CD4-positive, alpha-beta T cell treated with Interleukin-21 for 1 hour (primary cell): ENCODE measurements at places on chromosomes 6 and 20.

DNA sequence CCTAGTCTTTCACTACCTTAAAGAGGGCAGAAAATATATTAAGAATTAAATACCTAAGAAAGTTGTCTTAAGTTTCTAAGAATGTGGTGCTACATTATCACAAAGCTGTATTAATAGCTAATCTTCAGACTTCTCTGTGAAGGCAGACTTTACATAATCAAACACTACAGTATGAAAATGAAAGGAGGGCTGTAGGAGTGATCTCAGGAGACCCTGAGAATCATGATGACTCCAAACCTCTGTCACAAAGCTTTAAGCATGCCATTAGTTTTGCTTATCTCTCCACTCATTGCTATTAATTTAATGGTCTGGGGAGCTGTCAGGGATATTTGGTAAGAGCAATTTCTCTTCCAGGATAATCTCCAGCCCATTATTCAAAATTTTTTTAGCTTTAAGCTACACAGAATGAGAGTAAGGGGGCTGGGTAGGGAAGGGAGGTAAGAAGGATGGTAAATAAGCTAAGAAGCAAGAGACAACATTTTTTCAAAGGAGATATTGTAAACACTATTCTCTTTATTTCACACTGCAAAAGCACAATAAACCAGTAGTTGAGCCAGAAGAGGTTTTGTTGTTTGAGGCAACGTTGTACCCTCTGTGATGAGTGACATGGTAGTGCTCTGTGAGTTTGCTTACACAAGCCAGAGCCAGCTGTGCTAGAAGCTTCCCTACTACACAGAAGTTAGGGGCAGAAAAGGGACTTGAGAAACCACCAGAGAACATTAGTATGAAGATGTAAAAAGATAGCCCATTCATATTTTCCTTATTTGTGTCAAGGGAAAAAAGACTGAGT, 258.8 kb downstream of the GMDS start:
- DNase-seq = no peak

- no peak for DNase-seq
These were observed 555.3 kb upstream of the CHD6 start for GRCh38 chr20:42173440-42173839.

DNA sequence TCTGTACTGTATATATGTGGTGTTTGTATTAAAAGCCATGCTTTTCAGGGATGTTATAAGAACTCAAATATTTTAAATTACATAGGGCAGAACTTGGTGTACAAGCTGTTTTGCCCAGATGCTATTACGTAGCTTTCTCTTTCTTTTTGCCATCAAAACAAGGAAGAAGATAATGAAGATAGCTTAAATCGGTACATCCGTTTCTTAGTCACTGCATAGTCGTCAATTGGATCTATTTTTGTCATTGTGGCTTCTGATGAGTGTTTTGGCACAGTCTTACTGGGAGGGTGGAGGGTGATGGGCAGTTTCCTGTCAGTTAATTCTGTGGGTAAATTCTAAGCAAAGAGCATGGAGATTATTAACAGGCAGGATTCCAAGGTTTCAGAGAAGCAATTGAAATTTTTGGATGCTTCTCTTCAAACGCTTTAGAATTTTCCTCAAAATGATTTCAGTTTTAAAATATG, 649.1 kb upstream of the GJE1 start:
- peak; percentile 85 for DNase-seq

DNA sequence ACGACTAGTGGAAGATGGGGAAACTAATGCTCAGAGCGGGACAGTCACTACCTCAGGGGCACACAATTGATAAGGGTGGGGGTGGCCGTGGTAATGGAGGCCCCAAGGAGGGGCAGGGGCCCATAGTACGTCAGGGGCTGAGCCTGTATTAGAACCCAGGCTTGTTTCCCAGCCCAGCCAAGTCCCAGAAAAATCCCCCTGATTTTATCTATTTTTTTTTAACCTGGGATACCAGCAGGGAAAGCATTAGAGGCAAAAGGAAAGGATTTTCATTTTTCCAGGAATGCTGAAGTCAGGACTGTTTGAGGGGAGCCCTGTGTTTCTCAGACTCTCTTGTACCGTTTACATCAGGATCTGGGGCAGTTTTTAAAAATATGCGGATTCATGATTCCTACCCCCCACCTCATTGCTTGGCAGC, 382 bp downstream of the MYH7B start:
- DNase-seq = no peak

GRCh38 chr6:163026893-163027292, 299.1 kb downstream of the PACRG start:
- DNase-seq = no peak

GRCh38 chr6:122798099-122798641, 9.1 kb downstream of the SMPDL3A start:
- no peak for DNase-seq

GRCh38 chr6:99563056-99563723, 5.3 kb downstream of the CCNC start:
- no peak for DNase-seq

- DNase-seq = no peak
These were observed 128.5 kb upstream of the CHD6 start for GRCh38 chr20:41746635-41747034.

DNA sequence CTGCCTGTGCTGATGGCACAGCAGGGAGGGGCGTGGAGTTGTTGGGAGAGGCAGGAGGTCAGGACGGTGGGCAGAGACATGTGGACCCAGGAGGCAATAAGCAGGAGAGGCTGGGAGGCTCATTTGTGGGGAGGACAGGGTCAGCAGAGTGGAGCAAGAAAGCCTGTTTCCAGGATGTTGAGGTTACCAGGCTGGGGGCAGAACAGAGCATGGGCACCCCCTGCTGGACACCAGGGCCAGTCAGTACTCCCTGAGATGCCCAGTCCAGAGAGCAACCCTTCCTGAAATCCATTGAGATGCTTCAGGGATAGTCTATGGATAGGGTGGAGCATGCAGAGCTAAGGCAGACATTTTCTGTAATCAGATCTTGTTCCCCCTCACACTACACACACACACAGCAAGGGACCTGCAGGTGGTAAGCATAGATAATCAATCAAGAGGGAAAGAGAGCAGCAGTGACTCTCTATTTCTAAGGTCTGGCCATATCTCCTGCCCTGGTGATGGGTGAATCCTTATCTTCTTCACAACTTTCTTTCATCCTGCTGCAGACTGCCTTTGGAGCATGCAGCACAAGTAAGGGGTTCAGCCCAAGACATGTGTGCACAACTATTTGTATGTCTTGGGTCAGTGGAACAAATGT, 41.7 kb downstream of the MOCS1 start:
- no peak for DNase-seq

- no peak for DNase-seq
These were observed 166.1 kb upstream of the OPRM1 start for GRCh38 chr6:153872946-153873345.

- no peak for DNase-seq
These were observed 4.3 kb upstream of the SRC start for GRCh38 chr20:37341632-37342031.

DNA sequence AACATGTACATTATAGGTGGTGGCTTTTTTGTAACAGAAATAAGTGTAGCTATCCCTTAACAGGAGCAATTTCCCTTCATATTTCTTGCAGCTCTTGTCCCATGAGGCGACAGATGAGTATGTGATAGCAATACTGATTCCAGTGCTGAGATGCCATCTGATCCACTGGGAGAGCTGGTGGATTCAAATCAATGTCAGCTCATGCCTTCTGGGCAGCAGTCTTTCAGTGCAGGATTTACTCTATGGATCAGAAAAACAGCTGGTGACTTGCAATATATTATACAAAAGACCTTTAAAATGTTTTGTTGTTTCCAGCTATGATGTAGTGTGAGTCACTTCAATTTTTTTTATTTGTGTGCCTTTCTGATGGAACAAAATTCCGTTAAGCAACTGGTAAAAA, 259.9 kb upstream of the SASH1 start:
- no peak for DNase-seq

GRCh38 chr20:43969501-43970182, 55.0 kb downstream of the TOX2 start:
- no peak for DNase-seq

- no peak for DNase-seq
These were observed 5.1 kb downstream of the VNN1 start for GRCh38 chr6:132708771-132709170.

- DNase-seq = no peak
These were observed 217.1 kb downstream of the PRL start for GRCh38 chr6:22079783-22080182.

DNA sequence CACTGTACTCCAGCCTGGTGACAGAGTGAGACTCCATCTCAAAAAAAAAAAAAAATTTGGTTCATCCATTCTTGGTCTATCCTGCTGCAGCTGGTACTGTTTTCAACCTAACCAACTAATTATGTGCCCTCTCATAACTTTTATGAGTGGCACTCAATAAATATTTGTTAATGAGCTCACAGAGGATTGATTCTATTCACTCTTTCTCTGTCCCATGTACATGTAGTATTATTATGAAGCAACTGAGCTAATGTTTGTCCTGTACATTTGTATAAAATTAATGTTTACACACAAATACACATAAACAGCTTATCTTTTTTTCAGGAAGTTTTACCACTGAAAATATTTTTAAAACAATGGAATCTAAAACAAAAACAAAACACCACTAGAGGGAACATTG, 10.1 kb downstream of the RIPOR2 start:
- DNase-seq = no peak

DNA sequence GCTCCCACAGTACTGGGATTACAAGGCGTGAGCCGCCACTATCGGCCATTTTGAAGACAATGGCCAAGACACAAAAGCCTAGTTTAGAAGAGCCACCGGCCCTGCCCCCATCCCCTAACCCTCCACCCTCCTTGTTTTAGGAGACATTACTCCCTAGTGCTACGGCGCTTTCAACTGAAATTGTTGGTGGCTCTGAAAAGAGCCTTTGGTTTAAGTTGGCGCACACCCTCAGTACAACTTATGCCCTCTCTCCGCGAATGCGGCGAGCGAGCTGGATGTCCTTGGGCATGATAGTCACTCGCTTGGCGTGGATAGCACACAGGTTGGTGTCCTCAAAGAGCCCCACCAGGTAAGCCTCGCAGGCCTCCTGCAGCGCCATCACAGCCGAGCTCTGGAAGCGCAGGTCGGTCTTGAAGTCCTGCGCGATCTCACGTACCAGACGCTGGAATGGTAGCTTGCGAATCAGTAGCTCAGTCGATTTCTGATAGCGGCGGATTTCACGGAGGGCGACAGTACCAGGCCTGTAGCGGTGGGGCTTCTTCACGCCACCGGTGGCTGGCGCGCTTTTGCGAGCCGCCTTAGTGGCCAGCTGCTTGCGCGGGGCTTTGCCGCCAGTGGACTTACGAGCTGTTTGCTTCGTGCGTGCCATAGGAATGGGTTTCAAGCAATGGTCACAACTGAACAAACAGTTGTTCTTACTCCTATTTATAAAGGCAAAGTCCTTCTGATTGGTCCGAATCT, 114.9 kb upstream of the BTN3A2 start:
- peak; percentile 85 for DNase-seq

DNA sequence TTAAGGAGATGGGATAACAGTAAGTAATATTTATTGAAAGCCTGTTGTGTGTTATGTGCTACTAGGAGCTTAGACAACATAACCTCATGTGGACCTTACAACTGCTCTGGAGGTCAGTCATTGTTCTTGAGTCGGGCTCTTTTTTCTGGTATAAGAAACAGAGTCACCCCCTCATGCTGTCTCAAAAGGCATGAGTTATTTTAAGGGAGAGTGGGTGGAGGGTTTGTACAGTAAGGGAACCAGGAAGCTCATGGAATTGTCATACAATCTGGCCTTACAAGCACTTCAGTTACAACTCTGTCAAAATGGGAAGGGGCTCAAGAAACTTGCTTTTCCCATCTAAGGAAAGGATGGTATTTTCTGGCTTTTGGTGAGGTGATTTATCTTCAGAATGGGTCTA, 16.5 kb upstream of the DSE start:
- DNase-seq = no peak

GRCh38 chr6:163720005-163720404, 305.5 kb downstream of the QKI start:
- DNase-seq = no peak

DNA sequence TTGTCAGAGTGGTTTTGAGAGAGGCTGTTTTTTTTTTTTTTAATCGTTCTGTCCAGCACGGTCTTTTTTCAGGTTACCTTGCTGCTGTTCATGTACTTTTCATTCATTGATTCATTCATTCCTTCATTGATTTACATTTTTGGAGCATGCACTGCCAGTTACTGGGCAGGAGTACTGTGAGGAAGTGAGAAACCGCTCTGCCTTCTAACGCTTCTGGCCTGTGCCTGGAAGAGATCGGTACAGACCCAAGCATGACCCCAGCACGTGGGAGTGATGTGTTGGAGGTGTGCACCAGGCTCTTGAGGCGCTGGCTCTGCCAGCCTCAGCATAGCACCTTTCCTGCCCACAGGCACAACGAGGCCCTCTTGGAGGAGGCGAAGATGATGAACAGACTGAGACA, 9.1 kb downstream of the RIPK1 start:
- no peak for DNase-seq

DNA sequence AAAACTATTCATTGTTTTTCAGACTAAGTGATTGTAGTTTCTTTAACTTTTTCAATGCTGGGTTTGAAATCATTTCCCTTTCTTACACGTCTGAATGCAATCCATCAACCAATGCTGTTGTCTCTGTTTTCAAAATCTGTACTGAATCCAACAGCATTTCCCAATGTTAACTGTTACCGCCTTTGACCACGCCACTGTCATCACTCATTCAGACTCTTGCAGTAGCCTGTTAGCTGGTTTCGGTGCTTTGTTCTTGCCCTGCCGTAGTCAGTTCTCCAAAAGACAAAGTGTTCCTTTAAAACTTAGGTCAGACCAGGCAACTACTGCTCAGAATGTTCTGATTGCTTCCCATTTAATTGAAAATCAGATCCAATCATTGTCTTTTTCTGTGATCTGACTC, 131.3 kb downstream of the PLCB4 start:
- DNase-seq = no peak

DNA sequence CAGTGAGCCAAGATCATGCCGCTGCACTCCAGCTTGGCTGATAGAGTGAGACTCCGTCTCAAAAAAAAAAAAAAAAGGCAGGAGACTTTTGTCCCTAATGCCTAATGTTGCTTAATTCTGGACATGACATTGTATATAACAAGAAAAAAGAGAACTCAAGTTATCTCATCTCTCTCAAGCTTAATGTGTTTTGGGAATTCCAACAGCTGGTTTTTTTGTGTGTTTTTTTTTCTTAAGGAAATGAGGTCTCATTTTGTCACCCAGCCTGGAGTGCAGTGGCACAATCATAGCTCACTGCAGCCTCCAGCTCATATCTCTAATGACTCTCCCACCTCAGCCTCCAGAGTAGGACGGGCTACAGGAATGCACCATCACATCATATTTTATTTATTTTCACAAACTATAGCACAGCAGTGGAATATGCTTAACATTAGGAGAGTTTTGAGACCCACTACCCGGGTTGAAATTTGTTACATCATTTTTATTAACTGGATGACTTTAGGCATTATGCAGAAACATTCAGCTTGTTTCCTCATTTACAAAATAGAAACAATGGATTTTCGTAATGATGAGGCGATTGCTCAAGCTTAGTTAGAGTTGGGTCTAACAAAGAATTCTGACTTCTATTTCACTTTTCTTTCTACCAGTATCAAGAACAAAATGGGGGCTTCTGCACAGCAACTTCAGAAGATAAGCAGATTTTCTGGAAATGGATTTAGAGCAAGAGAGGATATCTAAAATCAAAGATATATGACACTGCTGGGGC, 104.1 kb upstream of the BTN3A2 start:
- DNase-seq = no peak
